Type B pancreatic cell (in vitro differentiated cells): ENCODE measurements at places on chromosomes 5 and 9. TPM values are rescaled to one million over a fixed set of nuclear protein-coding genes. Genes with fewer than 3 reads are reported as not detected.

GRCh38 chr9:108150736-108151586 lies 661.4 kb upstream of the KLF4 start:
- peaks cover 6% of the 10 kb centered on the region for H3K27me3 ChIP-seq
- H3K4me3 ChIP-seq, result no peak overlapping the region
- no peaks in the 10 kb centered on the region for H3K36me3 ChIP-seq

DNA sequence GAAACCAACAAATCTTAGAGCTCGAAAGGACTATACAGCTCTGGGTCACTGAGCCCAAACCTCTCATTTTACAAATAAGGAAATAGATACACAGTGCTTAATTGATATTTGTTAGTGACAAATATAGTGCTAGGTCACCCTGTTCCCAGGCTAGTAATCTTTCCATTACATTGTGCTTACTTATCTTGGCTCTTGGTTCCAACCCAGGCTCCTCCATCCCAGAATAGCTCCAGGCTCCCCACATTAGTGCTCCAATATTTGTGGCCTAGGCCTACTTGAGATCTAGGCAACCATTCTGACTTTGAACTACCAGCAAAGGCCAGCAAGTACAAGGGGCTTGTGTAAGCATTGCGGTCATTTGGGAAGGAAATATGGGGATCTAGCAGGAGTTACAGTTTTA lies 21.7 kb upstream of the SUB1 start:
- DNase-seq, result no peak
- H3K4me1 ChIP-seq, result peaks cover 5% of the 10 kb centered on the region
- no peaks in the 10 kb centered on the region for H3K36me3 ChIP-seq
- H3K27ac ChIP-seq, result no peak overlapping the region

GRCh38 chr9:121194730-121195129 lies 6.9 kb downstream of the RAB14 start:
- no peaks in the 10 kb centered on the region for H3K36me3 ChIP-seq
- peak overlapping the region; percentile 66 for H3K27ac ChIP-seq
- H3K4me3 ChIP-seq, result peak overlapping the region; percentile 37
- no peaks in the 10 kb centered on the region for H3K27me3 ChIP-seq
- no peak for DNase-seq
- peaks cover 57% of the 10 kb centered on the region for H3K4me1 ChIP-seq

DNA sequence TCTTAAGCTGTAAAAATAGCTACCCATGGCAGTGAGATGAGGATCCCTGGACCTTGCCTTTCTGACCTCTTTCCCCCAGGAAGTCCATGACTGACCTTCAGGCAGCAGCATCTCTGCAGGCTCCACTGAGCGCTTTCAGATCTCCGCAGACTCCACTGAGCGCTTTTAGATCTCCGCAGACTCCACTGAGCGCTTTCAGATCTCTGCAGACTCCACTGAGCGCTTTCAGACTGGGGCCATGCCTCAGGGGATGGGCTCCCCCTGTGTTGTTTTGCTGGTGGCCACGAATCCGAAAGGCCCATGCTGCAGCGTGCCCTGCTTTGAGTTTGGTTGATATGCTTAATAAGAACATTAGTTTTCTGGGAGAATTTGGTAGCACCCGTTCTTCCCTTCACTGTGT lies 254.2 kb downstream of the FANCC start:
- no peak overlapping the region for H3K27ac ChIP-seq
- no peak for DNase-seq

DNA sequence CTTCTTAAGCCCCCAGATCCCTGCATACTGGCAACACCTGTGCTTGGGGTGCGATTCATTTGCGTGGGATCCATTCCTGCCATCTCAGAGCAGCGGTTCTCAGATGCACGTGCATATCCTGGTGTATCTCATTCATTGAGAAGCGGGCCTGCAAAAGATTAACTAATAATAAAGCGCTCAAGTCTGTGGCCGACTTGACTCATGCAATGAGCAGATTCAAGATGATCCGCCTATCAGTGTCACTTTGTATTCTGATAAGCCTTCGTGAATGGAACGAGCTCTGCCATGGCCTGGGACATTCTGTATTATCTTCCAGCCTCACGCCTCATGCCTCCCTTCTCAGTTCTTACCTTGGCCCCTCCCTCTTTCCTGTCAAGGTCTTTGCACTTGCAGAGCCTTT lies 22.3 kb downstream of the C1QTNF2 start:
- DNase-seq, result no peak
- no peaks in the 10 kb centered on the region for H3K27me3 ChIP-seq
- no peaks in the 10 kb centered on the region for H3K36me3 ChIP-seq
- no peak overlapping the region for H3K27ac ChIP-seq
- no peaks in the 10 kb centered on the region for H3K4me1 ChIP-seq

DNA sequence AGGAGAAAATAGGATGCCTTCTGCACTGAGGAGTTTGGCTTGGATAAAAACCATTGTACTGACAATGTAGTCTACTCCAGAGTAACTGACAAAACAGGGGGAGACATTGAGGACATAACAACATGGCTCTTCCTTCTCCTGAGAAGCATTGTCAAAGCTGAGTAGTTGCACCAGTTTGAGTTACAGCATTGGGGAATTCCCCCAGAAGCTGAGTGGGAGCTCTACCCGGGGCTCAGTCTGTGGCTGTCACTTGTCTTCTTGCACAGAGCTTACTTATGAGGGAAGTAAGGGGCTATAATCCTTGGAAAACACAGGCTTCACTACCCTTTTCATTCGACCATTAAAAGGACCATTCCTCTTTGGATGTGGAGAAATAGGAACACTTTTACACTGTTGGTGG lies 21.2 kb downstream of the HSPB3 start:
- H3K27me3 ChIP-seq, result peaks cover 14% of the 10 kb centered on the region
- no peak overlapping the region for H3K27ac ChIP-seq
- H3K4me1 ChIP-seq, result no peaks in the 10 kb centered on the region
- H3K4me3 ChIP-seq, result no peak overlapping the region
- no peaks in the 10 kb centered on the region for H3K36me3 ChIP-seq

DNA sequence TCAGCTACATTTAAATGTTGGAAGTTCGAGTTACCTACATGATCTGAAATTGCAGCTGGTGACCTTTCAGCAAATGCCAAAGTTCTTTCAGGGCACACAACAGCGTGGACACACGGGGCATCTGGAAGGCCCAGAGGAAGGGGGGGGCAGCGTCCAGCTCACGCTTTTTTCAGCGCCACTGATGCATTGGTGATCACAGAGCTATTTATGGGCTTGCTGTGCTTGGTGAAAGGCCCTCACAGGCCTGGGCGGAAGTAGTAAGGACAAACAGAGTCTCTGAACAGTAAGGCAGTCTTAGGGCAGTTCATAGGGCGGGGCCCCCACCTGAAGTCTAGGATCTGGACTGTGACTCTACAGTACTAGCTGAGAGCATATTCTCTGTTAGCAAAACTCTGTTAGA lies 6.6 kb upstream of the FBP2 start:
- DNase-seq, result no peak
- H3K27ac ChIP-seq, result no peak overlapping the region
- no peaks in the 10 kb centered on the region for H3K36me3 ChIP-seq
- H3K27me3 ChIP-seq, result peaks cover 4% of the 10 kb centered on the region

- no peaks in the 10 kb centered on the region for H3K36me3 ChIP-seq
- H3K27me3 ChIP-seq, result peaks cover 36% of the 10 kb centered on the region
- no peak overlapping the region for H3K4me3 ChIP-seq
- peaks cover 13% of the 10 kb centered on the region for H3K4me1 ChIP-seq
- DNase-seq, result no peak
- H3K27ac ChIP-seq, result no peak overlapping the region
Observed at GRCh38 chr9:113658545-113658895, 195.0 kb downstream of the RGS3 start.

DNA sequence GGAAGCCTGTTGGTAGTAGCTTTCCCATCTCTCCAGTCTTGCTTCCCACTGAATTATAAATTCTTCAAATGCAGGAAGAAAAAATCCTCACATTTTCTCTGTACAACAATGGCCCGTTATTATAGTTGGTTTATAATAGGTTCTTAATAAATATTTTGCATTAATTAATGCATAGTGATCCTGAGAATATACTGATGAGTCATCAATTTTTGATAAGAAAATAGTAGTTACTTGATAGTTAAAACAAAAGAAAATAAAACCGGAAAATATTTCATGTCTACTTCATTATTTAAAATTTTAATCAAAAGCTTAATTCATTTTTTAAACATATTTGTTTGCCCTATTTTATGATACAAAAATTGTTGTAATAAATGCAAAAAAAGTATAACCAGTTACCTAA lies 762.6 kb downstream of the BRINP1 start:
- H3K27me3 ChIP-seq, result no peaks in the 10 kb centered on the region
- no peaks in the 10 kb centered on the region for H3K4me1 ChIP-seq
- H3K36me3 ChIP-seq, result no peaks in the 10 kb centered on the region
- no peak overlapping the region for H3K4me3 ChIP-seq
- DNase-seq, result no peak
- H3K27ac ChIP-seq, result no peak overlapping the region

GRCh38 chr5:152534641-152535040 lies 129.6 kb upstream of the NMUR2 start:
- peaks cover 5% of the 10 kb centered on the region for H3K4me1 ChIP-seq
- no peak for DNase-seq
- no peaks in the 10 kb centered on the region for H3K36me3 ChIP-seq
- no peak overlapping the region for H3K27ac ChIP-seq
- no peaks in the 10 kb centered on the region for H3K27me3 ChIP-seq
- no peak overlapping the region for H3K4me3 ChIP-seq

DNA sequence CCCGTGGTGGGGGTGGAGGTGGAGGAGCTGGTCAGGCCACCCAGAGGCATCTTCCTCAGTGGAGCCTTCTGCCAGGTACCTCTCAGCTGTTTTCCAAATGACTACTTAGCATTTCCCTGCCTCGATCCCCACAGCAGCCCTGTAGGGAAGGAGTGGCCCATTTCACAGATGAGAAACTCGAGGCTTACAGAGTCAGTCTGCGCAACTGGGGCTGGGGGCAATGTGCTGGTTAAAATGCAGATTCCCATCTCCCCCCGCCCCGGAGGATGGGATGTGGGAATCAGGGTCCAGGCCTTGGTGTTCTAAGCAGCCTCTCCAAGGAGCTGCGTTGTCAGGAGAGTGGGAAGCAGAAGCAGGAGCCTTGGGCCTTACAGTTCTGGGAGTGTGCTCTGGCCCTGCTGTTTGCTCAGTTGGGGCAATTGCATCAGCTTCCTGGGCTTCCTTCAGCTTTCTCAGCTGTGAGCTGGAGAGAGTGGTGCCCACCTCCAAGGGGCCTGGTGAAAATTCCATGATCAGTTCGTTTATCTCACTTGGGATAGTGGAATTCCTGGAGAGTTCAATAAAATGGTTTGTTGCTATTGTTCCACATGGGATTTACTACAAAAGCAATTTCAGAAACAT lies 19.4 kb downstream of the ERGIC1 start:
- H3K36me3 ChIP-seq, result peaks cover 3% of the 10 kb centered on the region
- no peak for DNase-seq
- H3K27me3 ChIP-seq, result no peaks in the 10 kb centered on the region
- peaks cover 25% of the 10 kb centered on the region for H3K4me1 ChIP-seq
- no peak overlapping the region for H3K27ac ChIP-seq

DNA sequence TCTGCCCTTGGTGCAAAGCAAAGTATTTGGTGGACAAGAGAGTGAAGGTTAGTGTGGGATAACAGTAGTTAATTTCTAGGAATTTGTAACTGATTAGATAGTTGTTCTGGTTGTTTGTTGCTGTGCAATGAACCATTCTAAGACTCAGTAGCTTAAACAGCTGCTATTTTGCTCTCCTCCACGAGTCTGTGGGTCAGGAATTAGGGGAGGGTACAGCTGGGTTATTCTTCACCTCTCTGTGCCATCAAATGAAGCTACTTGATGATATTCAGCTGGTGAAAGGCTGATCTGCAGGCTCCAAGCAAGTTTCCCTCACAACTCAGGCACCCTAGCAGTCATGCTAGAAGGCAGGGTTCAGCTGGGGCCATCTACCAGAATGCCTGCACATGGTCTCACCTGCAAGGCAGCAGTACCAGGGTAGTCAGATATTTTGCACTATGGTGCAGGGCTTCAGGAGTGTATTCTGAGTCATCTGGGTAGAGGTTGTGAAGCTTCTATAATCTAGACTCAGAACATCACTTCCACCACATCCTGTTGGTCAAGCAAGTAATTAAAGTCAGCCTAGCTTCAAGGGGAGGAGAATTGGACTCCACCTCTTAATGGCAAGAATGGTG lies 159.5 kb upstream of the SLC28A3 start:
- H3K36me3 ChIP-seq, result no peaks in the 10 kb centered on the region
- H3K27ac ChIP-seq, result no peak overlapping the region
- H3K4me1 ChIP-seq, result no peaks in the 10 kb centered on the region
- no peak overlapping the region for H3K4me3 ChIP-seq

GRCh38 chr5:175867587-175868347 lies 3.6 kb upstream of the CPLX2 start:
- H3K27me3 ChIP-seq, result peaks cover 67% of the 10 kb centered on the region
- H3K4me1 ChIP-seq, result no peaks in the 10 kb centered on the region
- DNase-seq, result no peak
- H3K36me3 ChIP-seq, result no peaks in the 10 kb centered on the region
- peak overlapping the region; percentile 7 for H3K4me3 ChIP-seq

The ZNF346 gene
- total RNA-seq, result 20.2 and 31.0 TPM in 2 replicates

The TAS2R1 gene
- not detected in 2 replicates for total RNA-seq

The TRIM41 gene
- 22.1 and 31.2 TPM in 2 replicates for total RNA-seq

The PCDHA1 gene
- total RNA-seq, result 0.45 TPM in 1 of 2 replicates, not detected in the other
